ENCODE measurements at places on chromosomes 1 and 21.
A peak's percentile ranks its signal among the peaks of the same experiment; 100 is the strongest.

DNA sequence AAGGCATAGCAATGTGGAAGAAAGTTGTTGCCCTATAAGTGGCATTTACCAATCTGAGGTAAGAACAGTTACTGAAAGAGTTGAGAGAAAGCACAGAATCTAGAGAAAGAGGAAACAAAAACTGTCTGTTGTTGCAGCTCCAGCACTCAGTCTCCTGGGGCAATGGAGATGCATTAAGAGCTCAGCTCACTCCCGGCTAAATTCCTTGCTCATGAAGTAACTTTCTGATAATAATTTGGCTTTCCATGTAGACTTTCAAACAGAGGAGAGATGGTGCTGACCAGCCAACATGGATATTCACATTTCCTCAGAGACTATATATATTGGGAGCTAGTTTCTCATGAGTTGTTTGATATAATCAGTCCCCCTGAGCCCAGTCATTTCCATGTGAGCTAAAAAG, 135.3 kb downstream of the GDAP2 start:
- DNase-seq = no peak

- peak; percentile 42 for DNase-seq
Measured at GRCh38 chr1:223006917-223007648, 136.0 kb downstream of the TLR5 start.

GRCh38 chr1:225321784-225322183, 106.1 kb downstream of the LBR start:
- DNase-seq = no peak

GRCh38 chr1:35637401-35637809, 3.9 kb downstream of the PSMB2 start:
- no peak for DNase-seq

DNA sequence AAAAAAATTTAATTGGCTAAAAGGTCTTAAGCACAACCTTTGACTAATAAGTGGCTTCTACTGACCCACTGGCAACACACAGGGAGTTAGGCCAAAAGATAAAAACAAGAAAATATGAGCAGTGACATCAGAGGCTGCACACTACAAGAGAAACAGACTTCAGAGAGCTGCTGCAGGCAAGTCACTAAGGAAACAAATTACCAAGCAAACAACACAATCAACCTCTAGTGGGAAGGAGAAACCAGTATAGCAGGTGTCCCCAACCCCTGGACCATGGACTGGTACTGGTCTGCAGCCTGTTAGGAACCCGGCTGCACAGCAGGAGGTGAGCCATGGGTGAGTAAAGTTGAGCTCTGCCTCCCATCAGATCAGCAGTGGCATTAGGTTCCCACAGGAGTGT, 20.8 kb upstream of the ENSA start:
- DNase-seq = no peak

DNA sequence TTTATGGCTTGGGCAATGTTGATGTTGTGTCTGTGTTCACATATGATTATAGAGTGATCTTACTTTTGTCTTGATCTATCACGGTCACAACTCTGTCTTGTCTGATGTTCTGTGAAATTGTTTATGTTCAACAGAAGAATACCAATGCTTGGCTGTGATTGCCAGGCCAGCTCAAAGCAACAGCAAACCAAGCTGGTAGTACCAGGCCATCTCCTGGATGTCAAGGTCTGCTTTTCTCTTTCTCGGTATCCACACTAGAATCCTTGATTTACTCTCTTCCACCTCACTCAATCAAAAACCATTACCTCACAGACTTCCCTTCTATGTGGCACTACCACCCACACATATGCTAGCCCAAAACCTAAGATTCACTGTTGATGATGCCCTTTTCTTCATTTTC, 1.3 kb upstream of the CDC7 start:
- DNase-seq = no peak

DNA sequence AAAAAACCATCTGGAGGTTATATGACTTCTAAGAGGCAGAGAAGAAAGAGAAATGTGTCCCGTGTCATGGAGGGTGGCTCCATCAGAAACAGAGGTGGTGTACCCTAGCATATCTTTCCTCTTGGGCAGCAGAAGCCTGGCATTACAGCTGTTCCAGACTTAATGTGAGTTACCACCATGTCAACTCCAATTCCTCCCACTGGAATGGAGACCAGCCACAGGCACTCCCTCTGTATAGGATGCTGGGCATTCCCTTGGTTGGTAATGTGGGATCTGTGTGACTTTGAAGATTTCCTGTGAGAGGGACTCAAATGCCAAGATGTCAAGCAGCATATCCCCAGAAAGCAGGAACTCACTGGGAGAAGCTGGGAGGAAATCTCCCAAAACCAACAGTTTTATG, 77.1 kb upstream of the COG2 start:
- no peak for DNase-seq

DNA sequence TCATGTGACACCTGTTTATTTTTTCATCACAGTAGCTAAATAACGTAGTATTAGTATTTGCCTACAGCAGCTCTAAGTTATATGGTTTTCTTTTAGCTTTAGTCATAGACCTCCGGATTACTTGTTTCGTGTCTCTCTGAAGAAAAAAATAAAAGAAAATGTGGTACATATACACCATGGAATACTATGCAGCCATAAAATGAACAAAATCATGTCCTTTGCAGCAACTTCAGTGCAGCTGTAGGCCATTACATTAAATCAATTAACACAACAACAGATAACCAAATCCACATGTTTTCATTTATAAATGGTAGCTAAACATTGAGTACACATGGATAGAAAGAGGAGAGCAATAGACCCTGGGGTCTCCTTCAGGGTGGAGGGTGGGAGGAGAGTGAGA, 142.7 kb downstream of the MAGI3 start:
- no peak for DNase-seq

DNA sequence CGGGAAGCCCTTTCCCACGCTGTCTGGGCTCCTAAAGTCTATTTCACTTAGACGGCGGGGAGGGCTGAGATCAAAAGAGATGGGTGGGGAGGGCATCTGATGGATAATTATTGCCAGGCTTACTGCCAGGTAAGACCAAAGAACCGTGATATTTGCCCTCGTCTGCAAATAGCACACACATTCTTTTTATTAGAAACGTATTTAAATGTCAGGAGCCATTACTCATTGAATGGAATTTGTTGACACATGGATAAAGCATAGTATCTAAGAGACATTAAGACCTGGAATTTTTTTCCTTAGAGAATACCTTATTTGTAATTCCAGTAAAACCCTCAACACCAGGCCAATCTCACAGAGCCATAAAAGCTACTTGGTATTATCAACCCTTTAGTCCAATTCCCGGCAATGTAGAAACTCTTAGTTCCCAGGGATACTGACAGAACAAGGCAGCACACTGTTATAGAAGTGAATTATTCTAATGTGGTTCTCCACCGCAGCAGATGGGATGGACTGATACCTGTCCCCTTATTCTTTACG, 10.6 kb downstream of the URB1 start:
- DNase-seq = no peak

GRCh38 chr1:14705824-14706223, 107.3 kb downstream of the KAZN start:
- no peak for DNase-seq

- no peak for DNase-seq
Measured at GRCh38 chr1:11345971-11346715, 73.1 kb downstream of the UBIAD1 start.

GRCh38 chr1:180675586-180675985, 43.8 kb downstream of the XPR1 start:
- DNase-seq = no peak

DNA sequence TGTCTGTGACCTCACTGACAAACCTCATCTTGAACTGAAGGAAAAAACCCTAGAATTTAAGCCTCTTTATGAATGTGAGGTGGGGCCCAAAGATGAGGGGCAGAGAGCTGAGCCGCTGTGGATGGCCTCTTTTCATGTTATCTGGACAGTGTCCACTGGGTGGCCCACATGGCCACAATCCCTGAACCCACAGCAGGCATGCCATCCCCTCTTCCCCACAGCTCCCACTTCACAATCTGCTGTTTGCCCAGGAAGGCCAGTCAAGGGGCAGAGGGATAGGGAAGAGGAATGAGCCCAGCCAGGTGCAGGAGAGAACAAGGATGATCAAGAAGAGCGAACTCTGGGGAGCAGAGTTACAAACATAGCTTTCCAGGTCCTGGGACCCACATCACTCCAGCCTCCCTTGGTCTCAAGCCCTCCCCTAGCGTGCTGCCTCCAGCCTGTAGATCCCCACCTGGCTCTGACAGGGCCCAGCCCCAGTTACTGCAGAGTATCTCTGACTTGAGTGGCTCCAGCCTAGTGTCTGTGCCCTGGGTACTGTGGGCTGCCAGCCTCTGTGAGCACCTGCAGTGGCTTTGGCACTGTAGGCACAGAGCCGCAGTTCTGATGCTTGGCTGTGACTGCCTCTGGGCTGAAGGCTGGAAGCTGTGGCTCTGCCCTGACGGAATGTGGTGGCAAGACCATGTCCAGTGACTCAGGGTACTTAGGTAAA, 1.9 kb upstream of the SLFNL1 start:
- DNase-seq = no peak

GRCh38 chr1:236120721-236121153, 21.6 kb upstream of the GPR137B start:
- no peak for DNase-seq

DNA sequence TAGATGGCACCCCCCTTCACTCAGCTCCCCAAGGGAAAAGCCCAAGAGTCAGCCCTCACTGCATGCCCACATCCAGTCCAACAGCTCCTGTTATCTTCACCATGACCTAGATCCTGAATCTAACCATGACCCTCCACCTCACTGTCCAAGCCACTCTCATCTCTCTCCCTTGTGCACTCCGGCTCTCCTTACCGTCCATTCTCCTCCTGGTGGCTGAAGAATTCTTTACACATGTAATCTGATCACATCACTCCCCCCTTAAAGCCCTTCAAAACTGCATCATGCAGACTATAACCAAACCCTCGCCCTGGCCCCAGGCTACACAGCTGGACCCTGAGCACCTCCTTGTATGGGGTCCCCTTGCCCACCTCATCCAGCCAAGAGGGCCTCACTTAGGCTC, 14.0 kb upstream of the PAQR7 start:
- no peak for DNase-seq

DNA sequence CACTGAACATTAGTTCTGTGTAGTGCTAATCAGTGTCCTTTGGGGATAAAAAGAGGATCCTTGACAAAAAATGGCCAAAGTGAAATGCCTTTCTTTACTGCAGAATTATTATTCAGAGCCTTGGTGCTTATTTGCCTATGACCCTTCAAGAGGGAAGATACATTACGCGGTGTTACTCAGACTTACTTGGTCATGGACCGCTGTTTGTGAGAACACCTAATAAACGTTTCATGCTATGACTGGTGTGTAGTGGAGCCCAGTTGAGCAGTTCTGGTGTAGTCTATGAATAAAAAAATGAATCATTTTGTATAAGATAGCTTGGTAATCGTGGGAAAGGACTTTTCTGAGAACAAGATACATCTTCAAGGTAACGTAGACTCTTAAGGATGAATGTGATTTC, 8.3 kb downstream of the NFYC start:
- DNase-seq = no peak

- DNase-seq = no peak
Measured at GRCh38 chr1:246622035-246622652, 55.9 kb downstream of the CNST start.

DNA sequence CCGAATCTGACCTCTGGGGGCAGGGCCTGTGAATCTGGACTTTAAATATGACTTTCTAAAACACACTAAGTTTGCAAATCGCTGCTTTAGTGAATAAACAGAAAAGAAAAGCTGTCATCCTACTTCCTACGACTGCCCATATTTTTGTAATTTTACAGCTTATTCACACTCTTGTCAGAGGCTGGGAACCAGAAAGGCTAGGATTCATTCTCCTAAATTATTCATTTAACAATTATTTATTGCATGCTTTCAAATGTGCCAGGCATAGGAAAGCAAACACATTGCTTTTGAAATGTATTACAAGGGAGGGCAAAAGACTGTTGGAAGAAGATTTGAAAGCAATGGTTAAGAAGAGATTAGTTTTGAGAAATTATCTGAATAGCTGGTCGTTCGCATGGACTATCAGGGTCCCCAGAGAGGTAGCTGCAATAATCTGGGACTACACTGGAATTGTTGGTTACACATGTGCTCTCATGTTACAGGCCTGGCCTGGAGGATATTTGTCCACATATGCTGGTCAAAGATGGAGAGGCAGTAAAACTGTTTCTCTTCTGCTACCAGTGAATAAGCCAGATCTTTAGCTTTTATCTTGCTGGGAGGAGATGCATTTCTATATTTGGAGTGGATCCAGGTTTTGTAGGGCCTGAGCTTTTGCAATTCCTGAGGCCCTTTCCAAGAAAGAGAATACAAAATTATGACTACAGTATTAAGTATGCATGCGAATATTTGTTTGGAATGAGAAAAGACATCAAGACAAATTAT, 29.6 kb upstream of the SFPQ start:
- DNase-seq = peak; percentile 19

- no peak for DNase-seq
Measured at GRCh38 chr1:28395181-28395580, 25.6 kb downstream of the PHACTR4 start.

GRCh38 chr1:30537279-30537678, 186.1 kb downstream of the MATN1 start:
- no peak for DNase-seq

GRCh38 chr1:236888903-236889302, 93.8 kb downstream of the MTR start:
- no peak for DNase-seq

DNA sequence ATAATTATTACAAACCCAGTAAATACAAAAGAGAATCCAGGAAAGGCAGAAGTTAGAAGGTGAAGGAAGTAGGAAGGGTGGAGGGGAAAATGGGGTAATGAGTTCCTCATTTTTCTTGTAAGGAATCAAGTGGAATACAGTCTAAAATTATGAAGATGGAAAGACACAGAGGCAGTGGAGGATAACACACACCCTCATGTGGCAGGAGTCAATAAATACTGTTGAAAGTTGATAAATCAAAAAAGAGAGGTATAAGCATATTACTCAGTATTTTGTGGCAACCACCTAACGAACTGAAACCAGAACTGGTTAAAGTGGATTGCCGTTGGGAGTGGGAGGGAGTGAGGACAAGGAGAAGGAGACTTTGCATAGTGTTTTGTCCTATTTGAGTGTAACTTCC, 78.6 kb upstream of the SLC44A3 start:
- DNase-seq = no peak

- DNase-seq = no peak
Measured at GRCh38 chr1:239987103-239987745, 104.5 kb upstream of the FMN2 start.

- peak; percentile 64 for DNase-seq
Measured at GRCh38 chr1:8510041-8510823, 192.3 kb downstream of the SLC45A1 start.

GRCh38 chr1:168469690-168470089, 74.1 kb downstream of the XCL2 start:
- DNase-seq = peak; percentile 85

- DNase-seq = no peak
Measured at GRCh38 chr1:222420633-222421032, 127.3 kb downstream of the HHIPL2 start.
